ENCODE measurements at places on chromosomes 6 and 20.
A peak's percentile ranks its signal among the peaks of the same experiment; 100 is the strongest.

DNA sequence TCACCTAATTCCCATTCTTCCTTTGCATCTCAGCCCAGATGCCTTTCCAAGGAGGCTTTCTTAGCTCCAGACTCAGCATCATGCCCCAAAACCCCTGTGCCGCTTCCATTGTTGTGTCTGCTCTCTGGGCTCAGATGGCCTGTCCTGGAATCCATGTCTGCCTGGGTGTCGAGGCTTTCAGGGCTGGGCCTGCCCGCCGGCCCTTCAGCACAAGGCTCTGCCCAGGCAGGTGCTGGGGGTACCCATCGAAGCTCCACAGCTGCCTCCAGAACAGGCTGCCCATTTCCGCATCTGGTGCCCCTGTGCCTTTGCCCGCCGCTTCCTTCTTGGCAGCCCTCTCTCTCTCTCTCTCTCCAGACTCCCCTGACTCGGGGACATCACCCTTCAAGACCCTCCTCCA lies 1.2 kb downstream of the CPXM1 start:
- DNase-seq: no peak

DNA sequence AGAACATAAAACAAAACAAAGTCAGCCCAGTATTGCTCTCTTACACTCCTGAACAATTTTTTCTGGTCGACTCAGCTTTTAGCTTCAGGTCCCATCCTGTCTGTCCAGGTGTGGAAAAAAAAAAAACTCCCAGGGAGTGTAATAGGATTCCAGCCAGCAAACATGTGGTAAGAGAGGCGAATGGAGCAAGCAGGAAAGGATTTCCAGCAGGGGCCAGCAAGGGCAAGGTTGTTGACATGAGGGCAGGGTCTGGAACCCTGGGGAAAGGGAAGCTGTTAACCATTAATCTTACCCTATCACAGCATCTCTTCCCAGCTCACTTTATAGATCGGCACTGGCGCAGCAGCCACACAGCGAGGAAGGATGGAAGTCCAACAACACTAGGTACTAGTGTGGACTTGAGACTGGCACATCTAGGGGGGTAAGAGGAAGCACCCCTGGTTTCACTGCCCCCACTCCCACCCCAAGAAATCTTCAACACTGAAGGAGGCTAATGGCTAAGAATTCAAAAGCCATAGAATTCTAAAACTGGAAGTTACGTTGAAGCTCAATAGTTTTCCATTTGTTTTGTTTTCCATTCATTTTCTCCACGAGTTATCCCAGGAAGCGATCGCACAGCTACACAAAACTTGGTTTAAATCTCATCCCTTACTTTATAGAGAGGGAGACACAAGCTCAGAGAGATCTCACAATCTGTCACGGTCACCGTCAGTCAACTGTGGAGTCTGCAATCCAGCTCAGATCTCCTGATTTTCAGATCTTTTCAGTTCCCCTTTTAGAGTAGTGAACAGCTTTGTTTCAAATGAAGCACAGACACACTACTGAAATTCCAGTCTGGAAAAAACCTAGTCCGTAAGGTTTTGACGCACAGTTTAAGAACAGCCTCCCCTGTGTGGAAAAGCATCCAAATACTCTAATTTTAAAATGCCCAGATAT lies 53.3 kb downstream of the SLC22A23 start:
- peak; percentile 59 for DNase-seq

GRCh38 chr6:20717743-20718142 lies 183.5 kb downstream of the CDKAL1 start:
- no peak for DNase-seq

- no peak for DNase-seq
Measured at GRCh38 chr6:79438030-79438429, 99.2 kb downstream of the LCA5 start.

DNA sequence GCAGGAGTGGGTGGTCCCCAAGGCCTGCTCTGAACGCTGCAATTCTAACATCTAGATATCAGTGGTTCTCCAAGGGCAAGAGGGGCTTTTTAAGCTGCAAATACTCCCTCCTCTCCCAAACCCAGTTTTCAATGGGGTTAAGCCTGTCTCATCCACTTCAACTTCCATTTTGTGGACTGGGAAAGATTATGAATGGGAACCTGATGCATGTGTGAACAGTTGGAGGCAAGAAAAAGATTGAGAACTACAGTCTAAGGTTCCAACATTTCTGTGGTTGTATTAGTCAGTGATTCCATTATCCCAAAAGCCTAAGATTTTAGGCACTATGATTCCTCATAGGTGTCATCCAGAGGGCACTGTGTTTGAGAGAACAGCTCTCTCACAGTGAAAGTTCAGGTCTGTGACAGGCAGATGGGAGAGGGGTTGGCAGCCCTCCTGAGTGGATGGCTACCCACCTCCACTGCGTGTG lies 53.7 kb downstream of the HNF4A start:
- peak; percentile 61 for DNase-seq

DNA sequence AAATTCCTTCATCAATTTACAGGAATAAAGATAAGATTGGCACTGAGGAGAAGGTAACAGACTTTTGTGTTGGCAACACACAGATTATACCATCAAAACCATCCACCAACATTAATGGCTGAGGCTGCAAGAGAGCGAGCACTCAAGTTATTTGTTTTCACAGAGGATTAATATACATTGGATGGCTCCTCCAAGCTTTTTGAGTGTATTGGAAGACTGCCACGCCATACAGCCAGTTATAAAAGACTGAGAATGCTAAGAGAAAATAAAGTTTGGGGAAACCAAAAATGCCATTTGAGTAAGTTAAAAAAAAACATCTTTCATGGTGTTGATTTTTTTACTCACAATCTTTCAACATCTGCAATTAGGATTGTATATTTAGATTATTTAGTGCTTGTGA lies 973.8 kb upstream of the SLC35B3 start:
- no peak for DNase-seq

- no peak for DNase-seq
Measured at GRCh38 chr6:167146135-167146534, 11.6 kb downstream of the GPR31 start.

DNA sequence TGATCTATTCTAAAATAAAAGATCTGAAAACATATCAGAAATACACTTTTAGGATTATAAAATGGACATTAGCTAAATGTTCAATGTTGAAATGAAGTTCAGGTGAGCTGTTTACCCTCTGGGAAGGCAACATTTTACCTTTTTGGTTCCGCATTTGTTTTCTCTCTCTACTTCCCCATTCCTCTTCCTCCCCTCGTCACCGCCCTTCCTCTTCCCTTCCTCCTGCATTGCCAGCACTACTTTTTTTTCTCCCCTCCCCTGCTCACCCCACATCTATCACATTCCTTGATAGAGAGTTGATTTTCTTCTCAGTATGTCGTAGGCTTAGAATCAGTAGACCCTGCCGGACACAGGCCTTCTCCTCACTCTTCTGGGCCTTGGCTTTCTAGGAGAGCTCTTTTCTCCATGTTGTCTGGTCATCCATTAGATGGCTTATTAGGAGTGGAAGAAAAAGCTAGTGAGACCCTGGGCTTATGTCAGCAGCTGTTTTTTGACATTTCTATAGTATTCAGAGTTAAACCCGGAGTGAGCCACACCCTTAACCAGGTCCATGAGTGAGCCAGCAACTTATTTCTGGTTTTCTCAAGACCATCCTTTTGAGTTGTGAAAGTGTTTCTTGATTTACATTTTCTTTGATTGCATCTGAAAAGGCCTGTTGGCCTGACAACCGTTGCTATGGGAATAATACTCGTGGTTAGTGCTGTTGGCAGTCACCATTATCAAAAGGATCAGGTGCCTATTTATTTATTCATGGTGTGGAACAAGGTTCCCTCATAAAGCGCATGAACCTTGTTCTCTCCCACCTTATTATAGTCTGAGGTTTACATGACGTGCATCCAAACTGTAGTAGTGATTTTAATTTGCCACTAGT lies 90.9 kb downstream of the DTD1 start:
- DNase-seq: no peak

- DNase-seq: no peak
Measured at GRCh38 chr6:41455410-41455809, 90.8 kb upstream of the FOXP4 start.

DNA sequence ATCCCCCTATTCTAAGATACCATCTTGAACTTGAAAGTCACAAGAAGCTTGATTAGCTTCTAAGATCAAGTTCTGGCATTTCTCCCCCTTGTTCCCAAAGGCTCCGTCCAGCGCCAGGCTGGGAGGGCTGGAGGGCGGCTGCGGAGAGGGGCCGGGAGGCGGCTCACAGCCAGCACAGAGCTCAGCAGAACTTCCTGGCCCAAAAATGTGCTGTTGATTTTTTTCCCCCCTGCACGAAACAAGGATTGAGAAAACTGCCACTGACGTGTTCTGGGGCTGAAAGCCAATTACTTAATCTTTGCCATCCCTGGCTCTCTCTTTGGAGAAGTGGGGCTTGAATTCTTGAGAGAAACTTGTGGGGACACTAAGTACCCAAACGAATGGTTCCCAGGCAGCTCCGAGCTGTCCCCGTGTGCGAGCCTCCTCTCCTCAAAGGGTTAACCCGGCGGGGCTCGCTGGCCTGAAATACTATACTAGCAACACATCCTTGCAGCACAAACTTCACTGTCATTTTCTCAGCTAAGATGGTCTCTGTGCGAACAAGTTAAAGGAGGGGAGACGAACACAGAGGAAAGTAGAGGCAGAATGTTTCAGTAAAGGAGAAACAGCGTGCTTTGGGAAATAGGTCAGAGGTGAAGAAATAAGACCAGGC lies 452 bp downstream of the TRAF3IP2 start:
- peak; percentile 28 for DNase-seq

- no peak for DNase-seq
Measured at GRCh38 chr6:169648092-169648491, 53.7 kb downstream of the WDR27 start.

- no peak for DNase-seq
Measured at GRCh38 chr6:43979525-43979924, 147.7 kb downstream of the MRPL14 start.

DNA sequence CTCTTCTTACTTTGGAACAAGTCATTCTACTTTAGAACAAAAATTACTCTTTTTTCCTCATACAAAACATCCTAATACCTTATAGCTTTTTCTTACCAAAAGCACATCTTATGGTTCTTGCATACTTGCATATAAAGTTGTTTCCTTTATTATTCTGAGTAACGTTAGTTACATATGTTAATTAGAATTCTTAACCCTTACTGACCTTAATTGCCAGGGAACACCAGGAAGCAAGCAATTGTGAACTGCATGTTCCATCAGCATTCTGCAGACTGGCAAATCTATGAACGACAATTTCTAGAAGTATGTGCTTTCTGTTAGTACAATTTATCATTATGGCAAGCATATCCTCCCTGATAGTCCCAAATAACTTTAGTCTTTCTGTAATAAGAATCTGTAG lies 831.0 kb downstream of the C6orf118 start:
- DNase-seq: no peak

GRCh38 chr6:156587071-156587470 lies 190.1 kb upstream of the ARID1B start:
- no peak for DNase-seq

DNA sequence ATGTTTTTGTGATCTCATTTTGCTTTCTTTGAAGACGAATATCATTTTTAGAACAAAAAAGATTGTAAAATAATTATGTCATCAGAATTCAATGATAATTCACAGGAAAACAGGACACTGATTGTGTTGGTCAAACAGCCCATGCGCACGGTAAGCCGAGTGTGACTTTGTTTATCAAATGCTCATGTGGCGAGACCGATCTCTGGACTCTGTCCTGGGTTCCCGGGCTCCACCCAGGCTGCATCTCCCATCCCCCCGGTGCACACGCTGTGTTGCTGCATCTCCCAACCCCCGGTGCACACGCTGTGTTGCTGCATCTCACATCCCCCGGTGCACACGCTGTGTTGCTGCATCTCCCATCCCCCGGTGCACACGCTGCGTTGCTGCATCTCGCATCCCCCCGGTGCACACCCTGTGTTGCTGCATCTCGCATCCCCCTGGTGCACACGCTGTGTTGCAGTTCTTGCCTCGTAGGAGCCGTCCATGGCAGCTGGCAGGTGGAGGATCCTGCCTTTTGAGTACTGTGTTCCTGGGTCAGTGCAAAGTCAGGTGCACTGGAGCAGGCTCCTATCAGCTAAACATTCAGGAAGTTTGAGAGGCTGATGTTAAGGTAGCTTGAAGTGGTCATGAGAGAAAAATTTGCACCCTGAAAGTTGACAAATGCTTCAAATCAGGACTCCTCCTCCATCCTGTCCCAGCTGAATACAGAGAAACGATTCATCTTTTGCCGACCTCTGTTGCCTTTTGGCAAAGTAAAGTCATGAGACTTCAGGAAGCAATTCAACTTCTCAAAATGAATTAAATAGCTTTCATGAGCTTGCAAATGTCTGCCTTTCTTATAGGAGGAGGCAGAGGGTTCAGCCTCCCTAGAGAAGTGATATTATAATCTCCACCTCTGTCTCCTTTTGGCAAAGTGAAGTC lies 77.1 kb upstream of the FRMD1 start:
- no peak for DNase-seq

DNA sequence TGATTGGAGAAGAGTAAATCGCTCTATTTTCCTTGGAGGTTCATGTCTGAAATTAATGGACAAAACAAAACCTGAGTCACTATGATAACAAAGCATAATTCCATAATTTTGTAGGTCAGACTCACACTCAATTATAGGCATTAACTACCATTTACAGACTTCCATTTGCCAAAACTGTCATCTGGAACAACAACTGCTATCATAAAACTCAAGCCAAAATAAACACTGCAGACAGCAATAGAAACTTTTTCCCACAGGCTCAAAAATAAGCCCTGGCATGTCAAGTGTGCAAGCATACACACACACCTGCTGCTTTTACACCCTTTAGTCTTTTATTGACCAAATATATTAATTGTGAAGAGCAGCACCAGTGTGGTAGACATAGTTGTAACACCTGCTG lies 7.1 kb downstream of the MRPS10 start:
- no peak for DNase-seq

GRCh38 chr20:25033924-25034300 lies 24.0 kb downstream of the ACSS1 start:
- no peak for DNase-seq

GRCh38 chr6:168163096-168163731 lies 84.2 kb upstream of the FRMD1 start:
- DNase-seq: no peak

DNA sequence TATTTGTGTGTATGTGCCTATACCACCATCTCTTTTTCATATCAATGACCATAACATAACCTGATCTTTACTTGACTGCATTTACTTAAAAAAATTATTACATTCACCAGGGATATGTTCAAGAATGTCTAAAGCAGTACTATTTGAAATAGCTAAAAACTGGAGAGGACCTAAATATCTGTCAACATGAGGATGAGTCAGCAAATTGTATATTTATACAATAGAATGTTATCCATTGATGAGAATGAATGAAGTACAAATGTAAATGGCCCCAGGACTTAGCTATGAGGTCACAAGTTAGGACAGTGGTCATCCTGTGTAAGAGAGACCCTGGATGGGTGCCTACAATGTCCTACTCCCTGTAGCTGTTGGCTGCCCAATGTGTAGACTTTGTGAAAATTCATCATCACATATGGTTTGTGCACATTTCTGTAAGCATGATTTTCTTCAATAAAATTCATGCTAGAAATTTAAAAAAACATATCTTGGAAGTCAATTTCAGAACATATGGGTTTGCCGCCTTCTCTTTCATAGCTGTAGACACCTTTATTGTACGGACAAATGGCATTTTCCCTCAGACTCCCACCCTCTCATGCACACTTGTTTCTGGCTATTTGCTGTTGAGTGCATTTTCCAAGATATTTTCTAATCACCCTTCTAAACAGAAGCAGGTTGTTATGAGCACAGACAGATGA lies 202.4 kb downstream of the CDH26 start:
- no peak for DNase-seq

Measured in RWPE1 (cell line).